ENCODE measurements at places on chromosomes 13 and 19.
A peak's percentile ranks its signal among the peaks of the same experiment; 100 is the strongest.

DNA sequence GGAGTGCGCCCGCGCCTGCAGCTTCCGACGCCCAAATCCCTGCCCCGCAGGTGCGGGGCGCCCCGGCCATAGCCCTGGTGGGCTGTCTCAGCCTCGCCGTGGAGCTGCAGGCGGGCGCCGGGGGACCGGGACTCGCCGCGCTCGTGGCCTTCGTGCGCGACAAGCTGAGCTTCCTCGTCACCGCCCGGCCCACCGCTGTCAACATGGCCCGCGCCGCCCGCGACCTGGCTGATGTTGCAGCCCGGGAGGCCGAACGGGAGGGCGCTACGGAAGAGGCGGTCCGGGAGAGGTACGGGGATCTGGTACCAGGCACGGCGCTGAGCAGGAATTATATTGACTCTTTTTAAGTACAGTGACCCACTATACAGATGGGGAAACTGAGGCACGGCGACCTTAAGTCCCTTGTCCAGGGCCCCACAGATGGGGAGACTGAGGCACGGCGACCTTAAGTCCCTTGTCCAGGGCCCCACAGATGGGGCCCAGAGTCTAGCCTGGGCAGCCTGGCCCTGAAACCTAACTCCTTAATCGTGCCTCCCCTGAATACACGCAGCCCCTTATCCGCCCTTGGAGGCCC is 586 bp downstream of the MRI1 start:
- no peak for DNase-seq

GRCh38 chr13:44231786-44232516 is 141.7 kb upstream of the SERP2 start:
- DNase-seq, result no peak

DNA sequence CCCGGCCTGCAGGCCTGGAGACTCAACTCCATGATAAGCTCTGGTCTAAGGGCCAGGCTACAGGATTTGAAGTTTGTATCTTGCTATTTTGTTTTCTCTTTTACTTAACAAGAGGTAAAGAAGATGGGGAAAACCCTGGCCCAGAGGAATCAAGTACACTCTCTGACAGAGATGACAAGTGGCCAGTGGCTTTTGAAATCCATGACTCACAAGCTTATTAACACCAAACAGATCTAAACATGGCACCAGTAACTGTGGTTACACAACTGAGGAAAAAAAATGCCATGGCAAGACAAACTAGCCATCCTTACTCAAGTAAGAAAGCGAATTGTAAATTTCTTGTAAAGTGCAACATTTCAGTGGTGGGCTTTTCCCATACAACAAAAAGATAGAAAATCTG is 72.6 kb upstream of the SERTM1 start:
- no peak for DNase-seq

DNA sequence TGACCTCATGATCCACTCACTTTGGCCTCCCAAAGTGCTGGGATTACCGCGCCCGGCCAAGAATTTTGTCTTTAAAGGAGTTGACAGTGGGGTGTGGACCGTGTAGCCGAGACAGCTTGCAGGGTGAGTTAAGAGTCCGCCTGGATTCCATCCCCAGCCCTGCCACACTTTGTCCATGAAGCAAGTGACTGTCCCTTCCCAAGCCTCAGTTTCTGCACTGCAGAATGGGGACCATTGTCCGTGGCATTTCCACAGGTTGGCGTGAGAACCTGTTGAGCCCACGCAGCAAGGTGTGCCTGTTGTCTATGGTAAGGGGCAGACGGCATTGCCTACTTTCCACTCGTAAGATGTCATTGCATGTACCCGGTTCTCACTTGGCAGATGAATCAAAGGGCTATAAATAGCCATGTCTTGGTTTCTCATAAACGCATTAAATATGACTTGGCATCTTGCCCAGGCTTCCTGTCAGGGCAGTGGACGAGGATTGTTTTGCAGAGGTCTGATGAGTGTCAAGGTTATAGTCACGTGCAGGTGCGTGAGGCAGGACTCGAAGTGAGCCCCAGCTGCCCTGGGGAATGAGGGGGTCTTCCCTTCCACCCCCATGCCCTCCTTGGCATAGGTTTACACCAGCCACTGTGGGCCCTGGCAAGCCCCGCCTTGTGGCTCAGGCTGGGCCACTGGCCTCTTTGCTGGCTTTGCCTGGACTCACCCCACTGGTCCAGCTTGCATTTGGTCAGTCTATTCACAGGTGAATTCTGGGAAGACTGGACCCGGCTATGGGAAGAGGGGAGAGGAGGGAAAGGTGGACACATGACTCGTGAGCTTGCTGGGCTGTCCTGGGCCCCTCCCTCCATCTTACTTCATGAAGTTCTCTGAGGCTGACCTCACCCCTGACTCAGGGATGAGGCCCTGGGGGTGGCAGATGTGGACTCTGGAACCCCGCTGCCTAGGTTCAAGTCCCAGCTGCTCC is 14.6 kb downstream of the FAM187B start:
- peak; percentile 70 for DNase-seq

- no peak for DNase-seq
Observed at GRCh38 chr19:8017808-8018207, 12.4 kb upstream of the ELAVL1 start.

GRCh38 chr19:6686628-6686975 is 16.6 kb upstream of the TNFSF14 start:
- no peak for DNase-seq

GRCh38 chr13:26993780-26994179 is 177.8 kb downstream of the USP12 start:
- DNase-seq, result no peak

GRCh38 chr13:81406639-81407292 is 1065.8 kb upstream of the SPRY2 start:
- DNase-seq, result no peak

GRCh38 chr19:17803264-17803896 is 8.4 kb downstream of the B3GNT3 start:
- DNase-seq, result no peak

DNA sequence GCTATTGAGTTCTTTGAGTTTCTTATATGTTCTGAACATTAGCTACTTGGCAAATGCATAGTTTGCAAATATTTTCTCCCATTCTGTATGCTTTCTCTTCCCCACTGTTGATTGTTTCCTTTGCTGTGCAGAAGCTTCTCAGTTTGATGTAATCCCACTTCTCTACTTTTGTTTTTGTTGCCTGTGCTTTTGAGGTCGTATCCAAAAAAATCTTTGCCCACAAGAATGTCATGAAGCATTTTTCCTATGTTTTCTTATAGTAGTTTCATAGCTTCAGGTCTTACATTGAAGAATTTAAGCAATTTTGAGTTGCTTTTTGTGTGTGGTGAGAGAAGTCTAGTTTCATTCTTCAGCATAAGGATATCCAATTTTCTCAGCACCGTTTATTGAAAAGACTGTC is 536.7 kb upstream of the ARGLU1 start:
- no peak for DNase-seq

DNA sequence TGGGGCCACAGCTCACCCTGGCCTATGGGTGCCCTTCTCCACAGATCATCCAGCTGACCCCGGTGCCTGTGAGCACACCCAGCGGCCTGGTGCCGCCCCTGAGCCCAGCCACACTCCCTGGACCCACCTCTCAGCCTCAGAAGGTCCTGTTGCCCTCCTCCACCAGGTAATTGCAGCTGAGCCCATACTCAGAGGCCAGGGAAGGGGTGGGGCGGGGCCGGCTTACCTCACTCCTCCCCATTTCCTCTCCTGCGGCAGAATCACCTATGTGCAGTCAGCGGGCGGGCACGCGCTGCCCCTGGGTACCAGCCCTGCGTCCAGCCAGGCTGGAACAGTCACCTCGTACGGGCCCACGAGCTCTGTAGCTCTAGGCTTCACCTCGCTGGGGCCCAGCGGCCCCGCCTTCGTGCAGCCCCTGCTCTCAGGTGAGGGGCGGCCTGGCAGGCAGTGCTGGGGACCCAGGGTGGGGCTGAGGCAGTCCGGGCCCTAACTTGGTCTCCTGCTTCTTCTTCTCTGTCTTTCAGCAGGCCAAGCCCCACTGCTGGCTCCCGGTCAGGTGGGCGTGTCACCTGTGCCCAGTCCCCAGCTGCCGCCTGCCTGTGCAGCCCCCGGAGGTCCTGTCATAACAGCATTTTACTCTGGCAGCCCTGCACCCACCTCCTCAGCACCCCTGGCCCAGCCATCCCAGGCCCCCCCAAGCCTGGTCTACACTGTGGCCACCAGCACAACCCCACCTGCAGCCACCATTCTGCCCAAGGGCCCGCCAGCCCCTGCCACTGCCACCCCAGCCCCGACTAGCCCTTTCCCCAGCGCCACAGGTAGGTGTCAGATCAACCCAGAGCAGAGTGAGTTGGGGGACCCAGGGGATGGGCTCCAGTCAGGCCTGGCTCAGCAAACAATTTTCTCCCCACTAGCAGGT is 9.6 kb upstream of the PRR19 start:
- no peak for DNase-seq

DNA sequence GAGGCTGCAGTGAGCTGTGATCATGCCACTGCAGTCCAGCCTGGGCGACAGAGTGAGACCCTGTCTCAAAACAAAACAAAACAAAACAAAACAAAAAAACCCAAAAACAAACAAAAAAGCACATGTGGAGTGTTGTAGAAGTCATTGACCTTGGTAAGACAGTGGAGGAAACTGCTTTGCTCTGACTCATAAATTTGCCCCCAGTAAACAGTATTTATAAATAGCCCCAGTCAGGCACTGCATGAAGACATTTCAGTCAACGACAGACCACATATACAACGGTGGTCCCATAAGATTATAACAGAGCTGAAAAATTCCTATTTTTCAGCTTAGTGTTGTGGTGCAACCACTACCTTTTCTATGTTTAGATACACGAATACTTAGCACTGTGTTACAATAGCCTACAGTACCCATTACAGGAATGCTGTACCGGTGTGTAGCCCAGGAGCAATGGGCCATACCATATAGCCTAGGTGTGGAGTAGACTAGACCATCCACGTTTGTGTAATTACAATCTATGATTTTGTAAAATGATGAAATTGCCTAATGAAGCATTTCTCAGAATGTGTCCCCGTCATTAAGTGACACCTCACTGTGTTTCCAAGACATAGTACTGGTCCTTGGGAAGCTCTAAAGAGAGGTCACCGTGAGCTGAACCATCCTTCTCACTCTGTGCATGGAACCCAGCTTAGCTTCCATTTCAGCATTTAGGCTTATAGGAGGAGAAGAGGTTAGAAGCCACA is 1.1 kb downstream of the ARL11 start:
- no peak for DNase-seq

GRCh38 chr19:51365211-51365964 is 800 bp downstream of the ETFB start:
- DNase-seq, result no peak

DNA sequence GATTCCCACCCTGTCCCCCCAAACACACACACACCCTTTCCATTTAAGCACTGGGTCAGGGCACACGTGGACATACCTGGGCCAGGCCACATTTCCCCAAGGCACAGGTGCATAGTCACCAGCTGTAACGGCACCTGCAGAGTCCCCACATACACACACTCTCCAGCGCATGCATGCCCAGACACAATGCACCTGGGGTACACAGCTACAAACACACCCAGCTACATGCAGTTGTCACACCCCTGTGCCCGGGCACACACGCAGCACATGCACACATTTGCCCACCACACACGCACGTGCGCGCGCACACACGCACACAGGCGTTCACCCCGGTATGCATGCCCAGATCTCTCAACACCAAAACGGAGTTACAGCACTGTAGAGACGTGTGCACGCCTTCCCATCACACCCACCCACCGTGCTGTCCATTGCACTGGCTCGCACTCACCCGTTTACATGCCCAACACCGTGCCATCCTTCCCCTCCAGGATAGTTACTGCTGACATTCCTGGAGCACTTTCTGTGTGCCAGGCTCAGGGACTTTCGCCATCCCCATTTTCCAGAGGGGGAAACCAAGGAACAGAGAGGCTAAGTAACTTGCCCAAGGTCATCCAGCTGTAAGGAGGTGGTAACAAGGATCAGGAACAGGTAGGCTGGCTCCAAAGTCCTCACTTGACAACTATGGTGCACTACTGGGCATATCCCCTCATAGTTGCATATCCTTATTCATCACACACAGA is 749 bp upstream of the SHANK1 start:
- DNase-seq, result no peak

- no peak for DNase-seq
Observed at GRCh38 chr13:43229506-43229905, 206.1 kb downstream of the DNAJC15 start.

DNA sequence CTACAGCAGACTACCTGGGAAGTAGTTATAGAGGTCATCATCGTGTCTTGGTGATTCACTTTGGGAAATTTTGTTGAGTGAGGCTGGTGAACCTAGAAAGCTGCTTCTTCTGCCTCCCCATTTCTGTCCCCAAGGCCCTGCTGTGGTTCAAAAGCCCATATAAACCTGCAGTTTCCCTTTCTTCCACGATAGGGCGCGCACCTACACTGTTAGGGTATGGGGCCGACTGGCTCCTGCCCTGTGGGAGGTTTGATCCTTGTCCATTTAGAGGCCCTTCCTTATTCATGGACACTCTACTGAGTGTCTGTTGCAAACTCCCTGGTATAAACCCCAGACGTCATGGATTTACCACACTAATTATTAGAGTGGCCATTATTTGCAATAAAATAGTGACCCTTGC is 191.8 kb downstream of the GGACT start:
- no peak for DNase-seq

GRCh38 chr13:78709028-78709427 is 50.1 kb upstream of the OBI1 start:
- DNase-seq, result no peak

GRCh38 chr19:37095859-37096258 is 17.6 kb downstream of the ZNF420 start:
- DNase-seq, result no peak

GRCh38 chr19:4064496-4065260 is 2.0 kb downstream of the ZBTB7A start:
- DNase-seq, result no peak

- no peak for DNase-seq
Observed at GRCh38 chr13:48648446-48648845, 5.3 kb upstream of the CYSLTR2 start.

GRCh38 chr13:48000559-48001113 is 437 bp downstream of the SUCLA2 start:
- DNase-seq, result no peak

DNA sequence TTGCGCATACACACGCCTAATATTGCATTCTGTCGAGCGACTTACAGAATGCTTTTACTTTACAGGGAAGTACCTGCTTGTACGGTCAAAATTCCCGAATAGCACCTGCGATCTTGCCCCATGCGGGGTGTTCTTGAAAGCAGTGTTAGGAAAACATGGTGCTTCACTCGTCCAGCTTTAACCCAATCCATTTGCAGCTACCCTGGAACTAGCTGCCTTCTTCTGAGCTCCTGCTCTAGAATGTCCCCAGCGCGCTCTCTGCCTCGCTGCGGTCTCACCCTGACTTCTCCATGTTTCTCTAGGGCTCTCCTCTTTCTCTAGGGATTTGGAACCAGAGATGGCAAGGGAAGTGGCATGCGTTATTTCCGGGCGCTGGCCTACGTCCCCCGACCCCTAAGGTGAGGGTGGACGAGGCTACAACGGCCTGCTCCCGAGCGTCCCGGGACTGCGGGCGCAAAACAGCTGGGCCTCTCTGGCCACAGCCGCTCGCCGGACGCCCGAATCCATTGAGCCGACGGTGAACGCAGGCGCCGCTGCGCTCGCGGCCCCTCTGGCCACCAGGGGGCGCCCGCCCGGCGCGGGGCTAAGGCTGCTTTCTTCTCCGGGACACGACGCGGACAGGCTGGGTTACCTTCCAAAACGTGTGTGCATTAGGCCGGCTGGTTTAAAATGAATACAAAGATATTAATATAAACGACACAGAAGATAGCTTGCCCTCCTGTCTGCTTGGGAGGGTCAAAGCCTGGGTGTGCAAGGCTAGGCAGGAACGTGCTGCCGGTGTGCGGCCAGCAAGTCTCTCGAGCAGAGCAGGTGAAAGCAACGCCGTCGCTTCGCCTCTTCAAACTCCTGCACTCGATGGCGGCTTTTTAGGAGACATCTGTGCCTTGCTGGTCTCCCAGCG is 1.8 kb upstream of the SPRY2 start:
- no peak for DNase-seq

- DNase-seq, result no peak
Observed at GRCh38 chr19:41906916-41907680, 21.2 kb downstream of the ERFL start.
